ENCODE measurements at places on chromosomes 11 and 22.

DNA sequence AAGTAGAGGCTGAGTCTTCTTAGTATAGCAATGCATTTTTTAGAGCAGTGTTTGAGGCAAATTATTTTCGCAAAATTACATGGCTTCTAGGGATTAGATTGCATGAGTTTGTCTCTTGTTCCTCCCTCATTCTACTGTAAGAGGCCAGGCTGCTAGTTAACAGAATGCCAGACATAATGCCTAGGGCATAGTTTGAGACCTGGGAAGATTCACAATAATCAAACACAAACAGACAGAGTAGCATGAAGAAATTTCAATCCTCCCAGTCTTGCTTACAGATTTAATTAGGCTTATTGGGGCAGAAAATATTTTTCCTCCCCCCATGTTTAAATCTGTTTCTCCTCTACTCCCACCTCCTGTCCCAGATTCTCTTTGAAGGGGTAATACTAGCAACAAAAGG lies 48.3 kb downstream of the ARHGEF12 start:
- DNase-seq = no peak

- peak; percentile 10 for DNase-seq
Measured at GRCh38 chr22:19766240-19766510, 5.6 kb downstream of the TBX1 start.

- DNase-seq = peak; percentile 90
Measured at GRCh38 chr11:47257517-47258316, at the start of gene NR1H3. NR1H3 (plus strand) TSS chr11:47257996; CDS start chr11:47259217, 1,221 bp downstream.

- DNase-seq = no peak
Measured at GRCh38 chr11:40130427-40130826, 1329.0 kb downstream of the LRRC4C start.

- DNase-seq = no peak
Measured at GRCh38 chr11:117126223-117126965, 17.7 kb upstream of the PAFAH1B2 start.

- DNase-seq = no peak
Measured at GRCh38 chr11:60987577-60988277, 16.2 kb downstream of the CD6 start.

DNA sequence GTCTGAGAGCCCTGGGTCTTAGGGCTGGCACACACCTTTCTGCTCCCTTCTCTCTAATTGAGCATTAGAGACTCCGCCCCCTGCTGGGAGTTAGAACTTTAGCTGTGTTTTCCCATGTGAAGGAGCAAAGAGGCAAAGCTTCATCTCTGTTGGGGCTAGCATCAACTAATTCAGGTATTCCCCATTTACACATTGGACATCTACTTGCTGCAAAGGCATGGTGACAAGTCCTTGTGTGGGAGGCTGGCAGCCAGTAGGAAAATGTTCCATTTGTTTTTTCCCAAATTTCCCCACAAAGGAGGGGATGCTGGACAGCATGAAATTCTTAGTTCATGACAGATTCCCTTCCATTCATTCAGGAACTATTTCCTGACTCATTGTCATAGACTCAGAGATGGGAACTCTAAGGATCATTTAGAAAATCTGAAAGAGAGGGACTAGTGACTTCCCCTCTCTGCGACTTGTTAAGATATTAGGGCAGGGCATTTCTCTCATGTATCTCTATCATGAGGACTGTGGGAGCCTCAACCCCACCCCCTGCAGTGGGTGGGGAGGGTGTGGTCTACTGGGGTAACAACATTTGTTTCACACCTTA lies 3.6 kb downstream of the CD44 start:
- peak; percentile 30 for DNase-seq

GRCh38 chr11:132123854-132124835 lies 753.7 kb downstream of the NTM start:
- no peak for DNase-seq

All from pancreas (tissue), 10 donors.